ENCODE measurements at places on chromosomes 2 and 18. TPM values are rescaled to one million over a fixed set of nuclear protein-coding genes. Genes with fewer than 3 reads are reported as not detected.

Gene REEP1
- polyA plus RNA-seq, result 88.7 TPM

Gene LINC00305
- polyA plus RNA-seq, result not detected

Gene EPB41L3
- 131 TPM for polyA plus RNA-seq

Gene ZNF385B
- polyA plus RNA-seq, result 7.9 TPM

Gene MAL
- 5.2 TPM for polyA plus RNA-seq

Gene RNF152
- polyA plus RNA-seq, result 5.5 TPM

Gene CRYGD
- not detected for polyA plus RNA-seq

Gene IGFBP2
- polyA plus RNA-seq, result 146 TPM

Gene TMEM200C
- polyA plus RNA-seq, result 0.43 TPM

Gene EGR4
- not detected for polyA plus RNA-seq

Gene ALLC
- polyA plus RNA-seq, result not detected

Gene FIGN
- 0.99 TPM for polyA plus RNA-seq

Gene HOXD9
- 10.5 TPM for polyA plus RNA-seq

Gene RAB27B
- 0.30 TPM for polyA plus RNA-seq

Gene CD28
- polyA plus RNA-seq, result 6.0 TPM

Gene MEP1B
- polyA plus RNA-seq, result not detected

Gene LRATD1
- polyA plus RNA-seq, result 12.0 TPM

Gene LYG2
- 0.25 TPM for polyA plus RNA-seq

Gene CCDC74A
- 2.0 TPM for polyA plus RNA-seq

Gene SERPINB8
- 2.1 TPM for polyA plus RNA-seq

Gene POTEC
- not detected for polyA plus RNA-seq

Gene NABP1
- 16.0 TPM for polyA plus RNA-seq

Gene BAZ2B
- 37.2 TPM for polyA plus RNA-seq

Gene MC2R
- polyA plus RNA-seq, result 0.23 TPM

Gene FAM237A
- not detected for polyA plus RNA-seq

Gene PRSS56
- 2.2 TPM for polyA plus RNA-seq

Gene CFC1
- polyA plus RNA-seq, result not detected

Gene GALNT3
- 1.3 TPM for polyA plus RNA-seq

Gene PLEKHH2
- 5.6 TPM for polyA plus RNA-seq

Gene RBMS1
- 61.3 TPM for polyA plus RNA-seq

Gene GPR45
- polyA plus RNA-seq, result not detected

Gene MFSD2B
- polyA plus RNA-seq, result 3.6 TPM
